NCI-H2081 treated with DMSO at 0.1 percent for 48 hours (cell line): ENCODE measurements at places on chromosomes 2 and 18.

DNA sequence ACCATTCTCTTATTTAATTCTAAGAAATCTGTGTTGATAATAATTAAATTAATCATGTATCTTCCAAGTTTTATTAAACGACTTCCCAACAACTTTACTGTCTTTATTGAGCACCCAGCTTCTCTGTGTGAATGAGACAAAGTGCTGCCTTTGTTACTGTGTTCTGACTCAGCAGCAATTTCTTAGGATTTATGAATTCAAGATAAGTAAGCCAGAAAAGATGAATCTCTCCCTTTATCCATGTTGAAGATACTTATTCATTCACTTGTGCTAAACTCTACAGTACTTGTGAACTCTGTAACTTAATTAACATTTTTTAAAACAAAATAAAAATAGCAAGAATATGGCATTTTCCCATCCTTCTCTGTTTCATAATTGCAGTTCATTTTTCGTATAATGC lies 1403.3 kb upstream of the DDX18 start:
- no peak for DNase-seq

- peak; percentile 72 for DNase-seq
These were observed 234.6 kb upstream of the SIX3 start for GRCh38 chr2:44706681-44707553.

DNA sequence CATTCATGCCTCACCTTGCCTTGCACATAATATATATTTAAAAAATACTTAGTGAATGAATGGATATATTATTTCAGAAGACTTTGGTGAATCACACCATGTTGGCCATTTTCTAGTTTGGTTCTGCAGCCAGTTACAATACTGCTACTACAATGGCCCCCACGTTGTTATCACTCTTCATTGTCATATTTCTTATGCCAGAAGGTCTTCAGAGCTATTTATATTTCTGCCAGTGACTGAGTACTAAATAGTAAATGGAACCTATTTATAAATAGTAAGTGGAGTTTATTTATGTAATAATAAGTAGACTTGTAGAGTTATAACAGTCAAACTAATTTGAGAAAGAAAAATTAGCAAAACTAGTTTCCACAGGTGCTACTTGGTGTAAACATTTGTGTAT lies 516.6 kb upstream of the SYT4 start:
- no peak for DNase-seq

DNA sequence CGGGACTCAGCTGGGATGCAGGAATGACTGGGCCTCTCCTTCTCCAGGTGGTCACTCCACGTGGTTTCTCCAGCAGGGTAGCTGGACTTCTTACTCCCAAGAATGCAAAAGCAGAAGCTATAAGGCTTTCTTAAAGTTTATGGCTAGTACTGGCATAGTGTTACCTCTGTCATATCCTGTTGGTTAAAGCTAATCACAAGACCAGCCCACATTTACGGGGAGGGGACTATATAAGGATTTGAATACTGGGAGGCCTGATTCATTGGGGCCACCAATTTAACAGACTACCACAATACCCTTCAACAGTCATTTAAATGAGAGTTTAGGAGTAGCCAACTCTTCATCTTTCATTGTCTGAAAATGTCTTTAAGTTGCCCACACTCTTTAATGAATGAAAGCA lies 94.4 kb upstream of the TSPYL6 start:
- DNase-seq = no peak

- DNase-seq = peak; percentile 24
These were observed at the start of gene DPYSL5 for GRCh38 chr2:26847655-26848335. Gene DPYSL5, plus strand, starts transcription at chr2:26848132. Its CDS starts 50,368 bp downstream, at chr2:26898500.

DNA sequence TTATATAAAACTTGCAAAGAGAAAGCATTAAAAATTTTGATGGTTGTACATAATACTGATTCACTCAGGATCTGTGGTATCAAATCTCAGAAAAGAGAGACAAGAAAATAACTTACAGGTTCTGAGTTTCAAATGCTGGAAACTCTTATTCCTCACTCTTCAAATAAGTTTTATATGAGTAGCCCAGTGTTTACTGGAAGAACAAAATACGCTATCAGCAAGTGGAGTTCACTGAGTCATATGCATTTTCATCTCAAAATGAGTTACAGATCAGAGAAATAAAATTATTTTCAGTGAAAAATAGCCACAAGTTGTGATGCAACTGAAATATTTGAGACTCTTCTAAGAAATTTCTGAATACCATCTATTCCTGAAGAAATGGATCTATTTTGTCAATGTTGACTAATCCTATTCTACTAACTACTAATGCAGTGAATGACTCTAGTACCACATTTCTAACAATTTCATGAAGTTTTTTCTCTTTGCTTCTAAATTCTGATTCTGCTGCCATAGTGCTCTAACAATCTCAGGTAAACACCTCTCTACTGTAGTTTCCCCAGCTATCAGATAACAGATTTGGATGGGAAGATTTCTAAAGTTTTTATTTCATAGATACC lies 391.7 kb downstream of the ZEB2 start:
- no peak for DNase-seq

GRCh38 chr2:132664096-132664495 lies 5.9 kb downstream of the LYPD1 start:
- DNase-seq = no peak

GRCh38 chr18:14943967-14944636 lies 196.1 kb downstream of the ANKRD30B start:
- no peak for DNase-seq

GRCh38 chr2:235908826-235909225 lies 259.4 kb downstream of the GBX2 start:
- no peak for DNase-seq

DNA sequence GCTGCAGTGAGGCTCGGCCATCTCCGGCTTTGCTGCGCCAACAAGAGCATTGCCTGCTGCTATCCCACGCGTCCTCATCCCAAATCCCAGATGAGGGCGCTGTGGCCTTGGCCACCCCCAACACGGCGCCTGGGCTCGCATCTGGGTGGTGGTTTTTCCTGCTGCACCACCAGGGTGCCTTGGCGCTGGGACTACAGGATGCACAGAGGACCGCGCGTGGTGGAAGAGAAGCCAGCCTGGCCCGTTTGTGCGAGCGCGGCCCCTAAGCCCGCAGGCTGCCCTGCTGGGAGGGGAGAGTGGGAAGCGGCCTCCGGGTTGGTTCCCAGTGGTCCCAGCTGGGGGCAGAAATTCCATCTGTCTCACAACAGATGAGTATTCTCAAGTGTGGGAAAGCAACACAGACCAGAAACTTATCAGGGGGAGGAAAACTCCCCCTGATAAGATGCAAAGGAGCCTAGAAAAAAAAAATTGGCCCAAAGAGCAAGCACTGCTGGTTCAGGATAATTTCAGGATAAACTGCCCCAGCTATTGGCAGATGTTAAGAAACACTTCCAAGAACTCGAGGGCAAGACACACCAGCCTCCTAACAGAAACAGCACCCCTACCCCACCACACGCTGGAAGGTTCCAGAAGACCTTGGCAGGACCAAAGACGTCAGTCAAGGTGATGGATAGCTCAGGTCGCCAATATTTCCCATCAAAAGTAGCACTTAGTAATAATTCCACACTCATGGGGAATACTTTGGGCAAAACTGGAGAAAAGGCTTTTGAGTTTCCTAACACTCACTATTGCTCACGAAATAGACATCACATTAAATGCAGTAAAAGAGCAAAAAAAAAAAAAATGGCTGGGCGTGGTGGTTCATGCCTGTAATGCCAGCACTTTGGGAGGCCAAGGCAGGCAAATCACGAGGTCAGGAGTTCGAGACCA lies 152.1 kb downstream of the PXDN start:
- DNase-seq = no peak

DNA sequence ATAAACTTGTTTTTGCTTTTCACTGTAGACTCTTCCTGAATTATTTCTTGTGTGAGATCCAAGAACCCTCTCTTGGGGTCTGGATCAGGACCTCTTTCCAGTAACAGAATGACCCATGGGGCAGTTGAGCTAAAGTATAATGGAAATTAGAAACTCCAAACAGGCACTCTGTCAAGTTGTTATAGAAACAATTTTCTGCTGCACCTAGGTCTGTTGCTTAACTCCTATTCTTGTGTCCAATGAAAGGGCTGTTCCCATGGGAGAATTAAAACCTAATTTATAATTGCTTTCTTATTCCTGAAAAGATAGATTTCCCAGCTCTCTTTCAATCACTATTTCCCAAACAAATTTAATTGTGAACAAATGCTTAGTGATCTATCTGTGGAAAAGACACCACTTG lies 1341.3 kb upstream of the PIK3C3 start:
- no peak for DNase-seq

- DNase-seq = no peak
These were observed 29.6 kb downstream of the TCF7L1 start for GRCh38 chr2:85162746-85163301.

- DNase-seq = no peak
These were observed 610.5 kb upstream of the FANCL start for GRCh38 chr2:58851598-58851997.

- no peak for DNase-seq
These were observed 98.4 kb downstream of the USP40 start for GRCh38 chr2:233468047-233468740.

- DNase-seq = no peak
These were observed 79.6 kb downstream of the SLC4A10 start for GRCh38 chr2:161703863-161704262.

GRCh38 chr18:48676346-48676745 lies 137.5 kb downstream of the CTIF start:
- DNase-seq = no peak

DNA sequence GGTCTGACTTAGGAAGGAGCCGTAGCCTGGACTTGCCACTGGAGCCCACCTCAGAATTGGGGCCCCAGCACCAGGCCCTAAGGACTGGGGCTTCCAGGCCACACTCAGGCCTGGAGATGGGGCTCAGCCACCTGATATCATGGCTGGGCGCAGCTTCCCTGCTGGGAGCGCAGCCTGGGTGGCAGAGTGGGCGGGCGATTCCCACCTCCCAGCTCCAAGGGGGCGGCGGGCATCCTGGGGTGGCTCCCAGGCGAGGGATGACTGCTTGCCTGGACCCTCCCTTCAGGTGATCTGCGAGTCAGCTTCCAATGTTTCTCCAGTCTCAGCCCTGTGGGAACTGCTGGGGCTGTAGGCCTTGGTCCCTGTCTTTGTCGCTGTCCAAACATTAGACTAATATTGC lies 20.1 kb downstream of the GPR35 start:
- no peak for DNase-seq

DNA sequence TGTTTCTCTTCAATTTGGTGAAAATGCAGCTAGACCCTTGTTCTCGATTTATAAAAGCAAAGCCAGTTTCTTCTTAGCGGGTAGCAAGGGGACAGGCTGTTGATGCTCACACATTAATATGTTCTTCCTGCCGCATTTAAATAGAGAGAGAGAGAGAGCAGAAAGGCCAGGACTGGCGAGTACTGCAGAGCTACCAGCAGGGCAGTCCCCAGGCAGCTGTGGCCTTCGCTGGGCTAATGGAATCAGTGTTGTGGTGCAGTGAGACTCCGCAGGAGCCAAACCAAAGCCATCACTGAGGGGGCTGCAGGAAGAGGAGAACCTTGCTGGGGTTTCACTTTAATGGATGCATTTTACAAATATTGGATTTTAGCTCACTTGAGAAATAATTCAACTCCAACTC lies 223.6 kb downstream of the ACTR3 start:
- DNase-seq = no peak

- DNase-seq = no peak
These were observed 361 bp upstream of the HAT1 start for GRCh38 chr2:171921970-171922229.

- no peak for DNase-seq
These were observed 525.0 kb downstream of the ERBB4 start for GRCh38 chr2:212013626-212014025.

DNA sequence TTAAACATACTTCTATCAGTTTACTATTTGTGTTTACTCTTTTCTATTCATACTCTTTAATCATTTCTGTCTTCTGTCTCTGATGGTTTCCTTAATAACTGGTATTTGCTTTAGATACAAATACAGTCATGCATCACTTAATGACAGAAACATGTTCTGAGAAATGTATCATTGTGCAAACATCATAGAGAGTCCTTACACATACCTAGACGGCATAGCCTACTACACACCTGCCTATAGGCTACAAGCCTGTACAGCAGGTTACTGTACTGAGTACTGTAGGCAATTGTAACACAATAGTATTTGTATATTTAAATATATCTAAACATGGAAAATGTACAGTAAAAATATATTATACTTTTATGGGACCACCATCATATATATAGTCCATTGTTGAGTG lies 36.3 kb downstream of the VSNL1 start:
- DNase-seq = no peak

- DNase-seq = no peak
These were observed 156.8 kb downstream of the INHBB start for GRCh38 chr2:120502761-120503160.

DNA sequence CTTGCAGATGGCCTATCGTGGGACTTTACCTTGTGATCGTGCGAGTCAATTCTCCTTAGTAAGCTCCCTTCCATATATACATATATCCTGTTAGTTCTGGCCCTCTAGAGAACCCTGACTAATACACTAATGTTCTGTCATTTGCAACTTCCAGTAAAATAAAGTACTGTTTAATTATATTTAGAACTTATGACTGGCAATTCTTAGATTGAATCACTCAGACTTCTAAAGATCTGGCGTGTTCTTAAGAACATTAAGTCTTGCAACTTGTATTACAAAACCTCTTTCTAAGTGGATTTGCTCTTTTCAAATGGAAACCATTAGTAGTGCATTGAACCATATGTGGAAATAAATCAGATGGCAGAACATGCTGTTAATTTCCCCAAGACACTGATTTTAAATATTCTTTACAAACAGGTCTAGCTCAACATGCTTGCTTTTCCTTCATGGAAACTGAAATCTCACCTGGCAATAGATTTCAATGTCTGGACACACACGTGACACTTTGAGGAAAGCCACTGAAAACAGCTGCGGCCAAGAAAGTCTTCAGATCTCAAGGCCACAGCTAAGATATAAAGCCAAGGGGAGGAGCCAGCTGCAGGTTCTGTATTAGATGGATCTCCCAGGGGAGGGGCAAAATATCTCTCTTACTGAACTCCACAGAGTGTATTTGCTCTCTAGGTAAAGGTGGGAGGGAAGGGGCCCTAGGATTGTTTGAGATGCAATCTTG lies 50.6 kb downstream of the PMAIP1 start:
- no peak for DNase-seq

DNA sequence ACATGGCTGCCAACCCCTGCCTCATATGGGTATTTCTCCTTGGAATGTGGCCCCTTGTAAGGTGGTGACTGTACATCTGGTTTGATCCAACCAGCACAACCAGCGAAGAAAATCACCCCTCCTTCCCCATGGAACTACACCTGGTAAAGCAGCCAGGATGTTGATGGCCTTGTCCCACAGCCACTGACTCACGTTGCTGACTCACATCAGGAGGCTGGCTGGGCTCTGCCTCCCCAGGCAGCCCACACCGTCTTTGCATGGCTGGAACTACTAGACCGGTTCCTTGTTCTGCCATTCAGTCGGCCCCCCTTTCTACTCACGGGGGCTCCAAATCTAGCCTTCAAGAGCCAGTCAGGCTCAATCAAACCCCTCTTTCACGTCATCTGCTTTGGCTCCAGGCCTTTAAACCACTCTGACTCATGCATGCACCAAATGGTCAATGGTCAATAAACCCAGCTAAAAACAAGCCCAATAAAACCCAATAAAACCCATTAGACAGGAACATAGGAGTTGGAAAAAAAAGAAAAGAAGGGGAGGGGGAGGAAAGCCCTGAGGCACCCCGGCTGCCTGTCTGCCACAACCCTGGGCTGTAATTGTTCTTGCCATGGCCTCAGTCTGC lies 114.8 kb downstream of the PLB1 start:
- no peak for DNase-seq
